ENCODE measurements at places on chromosomes 6 and 20.

DNA sequence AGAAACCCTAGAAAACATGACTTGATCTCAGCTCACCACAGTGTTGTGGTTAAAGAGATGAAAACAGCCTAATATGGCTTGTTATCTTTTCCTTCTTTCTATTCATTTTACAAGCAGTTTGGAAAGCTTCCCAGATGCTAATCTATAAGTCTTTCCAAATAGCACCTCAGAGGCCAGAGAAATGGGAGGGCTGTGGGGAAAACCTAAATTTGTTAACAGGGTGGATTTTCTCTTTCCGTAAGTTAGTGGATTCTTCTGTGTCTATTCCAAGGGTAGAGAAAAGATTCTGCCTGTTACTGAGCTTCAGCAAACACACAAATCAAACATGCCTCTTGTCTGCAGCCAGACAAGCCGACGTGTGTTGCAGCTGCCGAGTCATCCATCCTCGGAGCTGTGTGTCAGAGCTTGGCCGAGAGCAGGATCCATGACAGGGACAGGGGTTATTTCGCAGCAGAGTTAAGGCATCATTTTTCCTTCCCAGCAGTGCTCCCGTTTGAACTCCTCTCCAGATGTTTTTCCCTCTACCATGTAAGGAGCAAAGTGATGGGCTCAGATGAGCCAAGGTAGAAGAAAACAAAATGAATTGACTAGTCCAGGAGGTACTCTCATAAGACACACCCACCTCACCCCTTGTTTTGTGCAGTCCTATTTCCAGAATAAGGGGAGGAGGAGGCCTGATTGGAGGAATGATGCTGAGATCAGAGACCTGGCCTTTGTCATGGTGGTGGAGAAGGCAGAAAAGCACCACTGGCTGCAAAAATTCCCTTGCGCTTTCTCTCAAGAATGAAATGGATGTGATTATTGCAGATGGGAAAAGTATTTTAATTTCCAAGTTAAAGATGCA lies 560.0 kb downstream of the C6orf118 start:
- no peak for DNase-seq

DNA sequence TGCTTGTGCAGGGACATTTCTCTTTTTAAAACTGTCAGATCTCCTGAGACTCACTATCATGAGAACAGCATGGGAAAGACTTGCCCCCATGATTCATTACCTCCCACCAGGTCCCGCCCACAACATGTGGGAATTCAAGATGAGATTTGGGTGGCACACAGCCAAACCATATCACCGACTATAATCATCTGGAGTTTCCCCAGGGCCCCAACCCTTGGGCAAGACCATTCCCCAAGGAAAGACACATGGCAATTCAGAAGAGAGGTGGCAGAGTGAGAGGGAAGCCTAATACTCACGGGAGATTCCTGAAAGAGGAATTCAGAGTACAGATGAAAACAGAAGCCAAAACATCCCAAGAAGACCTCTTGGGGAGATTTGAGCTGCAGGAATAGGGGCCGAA lies 291.0 kb upstream of the PLCB4 start:
- DNase-seq: no peak

GRCh38 chr20:41437836-41438235 lies 71.2 kb upstream of the EMILIN3 start:
- no peak for DNase-seq

DNA sequence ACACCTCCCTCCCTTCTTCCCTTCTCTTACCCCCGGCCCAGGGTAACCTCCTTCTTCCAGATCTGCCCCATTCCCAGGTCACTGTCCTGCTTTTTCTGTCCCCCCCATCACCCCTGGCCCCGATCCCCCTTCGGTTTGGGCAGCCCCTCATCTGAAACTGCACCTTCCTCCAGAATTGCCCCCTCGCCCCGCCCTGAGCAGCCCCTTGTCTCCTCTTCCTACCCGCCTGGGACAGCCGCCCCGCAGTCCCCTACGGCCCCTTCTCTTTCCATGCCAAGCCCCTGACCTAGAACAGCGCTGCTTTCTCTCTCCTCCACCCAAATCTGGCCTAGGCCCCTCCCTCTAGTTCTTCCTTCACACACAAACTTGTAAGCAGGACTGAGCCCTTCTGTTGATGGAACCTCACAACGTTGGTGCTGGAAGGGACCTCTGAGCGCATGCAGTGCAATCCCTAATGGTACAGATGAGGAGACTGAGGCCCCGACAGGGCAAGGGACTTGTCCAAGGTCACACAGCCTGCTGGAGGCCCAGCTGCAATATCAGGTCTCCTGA lies 630 bp downstream of the PPP2R5D start:
- no peak for DNase-seq

Measured in fibroblast of the conjunctiva (primary cell).